ENCODE measurements at places on chromosomes 1 and 21.

GRCh38 chr1:211831558-211832323, 1.2 kb upstream of the LPGAT1 start:
- peak; percentile 98 for DNase-seq

DNA sequence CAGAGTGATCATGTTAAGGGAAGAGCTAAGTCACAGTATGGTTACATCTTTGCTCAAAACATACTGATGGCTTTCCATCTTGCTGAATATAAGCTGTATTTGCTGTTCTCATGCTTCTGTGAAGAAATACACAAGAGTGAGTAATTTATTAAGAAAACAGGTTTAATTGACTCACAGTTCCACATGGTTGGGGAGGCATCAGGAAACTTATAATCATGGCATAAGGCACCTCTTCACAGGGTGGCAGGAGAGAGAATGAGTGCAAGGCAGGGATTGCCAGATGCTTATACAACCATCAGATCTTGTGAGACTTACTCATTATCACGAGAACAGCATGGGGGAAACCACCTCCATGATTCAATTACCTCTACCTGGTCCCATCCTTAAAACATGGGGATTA, 24.4 kb upstream of the RGS5 start:
- no peak for DNase-seq

- no peak for DNase-seq
Measured at GRCh38 chr1:248810000-248810726, 15.6 kb downstream of the SH3BP5L start.

- DNase-seq, result no peak
Measured at GRCh38 chr1:56992318-56993125, 26.7 kb upstream of the C8B start.

- no peak for DNase-seq
Measured at GRCh38 chr21:25929856-25930520, 195.2 kb downstream of the GABPA start.

DNA sequence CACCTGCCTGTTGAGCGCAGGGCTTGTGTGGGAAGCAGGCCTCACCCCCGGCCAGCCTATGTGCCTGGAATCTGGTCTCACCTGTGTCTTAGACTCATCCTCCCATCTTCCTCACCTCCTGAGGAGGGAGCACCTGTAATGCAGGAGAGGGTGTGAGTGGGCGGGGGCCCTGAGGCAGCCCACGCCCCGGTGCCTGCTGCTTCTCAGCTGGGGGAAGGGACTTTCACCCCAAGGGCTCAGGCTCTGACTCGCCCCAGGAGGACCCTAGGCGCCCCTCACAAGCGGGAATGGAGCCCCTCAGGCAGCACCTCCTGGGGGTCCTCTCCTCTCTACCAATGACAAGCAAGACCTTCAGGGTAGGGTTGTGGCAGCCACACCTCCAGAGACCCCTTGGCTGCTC, 6.7 kb upstream of the ZNF670 start:
- no peak for DNase-seq

DNA sequence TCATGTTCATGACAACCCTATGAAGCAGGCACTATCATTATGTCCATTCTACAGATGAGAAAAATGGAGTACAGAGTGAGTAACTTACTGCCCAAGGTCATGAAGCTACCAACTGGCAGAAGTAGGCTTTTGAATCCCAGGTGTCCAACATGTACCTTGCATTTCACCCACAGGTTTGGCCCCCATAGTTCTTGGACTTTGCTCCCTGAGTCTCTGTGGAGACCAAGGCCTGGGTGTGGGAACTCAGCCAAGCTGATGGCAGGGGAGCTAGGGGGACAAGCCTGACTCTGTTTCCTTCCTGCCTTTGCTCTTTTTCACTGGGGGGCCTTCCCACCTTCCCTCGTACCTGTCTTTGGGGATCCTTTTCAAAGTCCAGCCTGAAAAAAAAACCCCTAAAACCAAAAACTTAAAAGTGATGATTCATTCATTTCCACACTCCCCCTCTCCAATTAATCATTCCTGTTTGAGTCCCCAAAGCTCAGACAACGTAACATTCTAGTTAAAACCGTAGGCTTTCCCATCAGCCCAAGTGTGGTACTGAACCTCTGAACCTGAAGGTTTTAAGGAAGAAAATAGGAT, 8.5 kb upstream of the TTC22 start:
- DNase-seq, result no peak

Measured in NCI-H82 (cell line).